ENCODE measurements at places on chromosomes 13 and 19. TPM values are rescaled to one million over a fixed set of nuclear protein-coding genes. Genes with fewer than 3 reads are reported as not detected.

GPC6 gene
- 1.6 TPM for total RNA-seq

GRCh38 chr13:25541434-25542123, 169.8 kb downstream of the ATP8A2 start:
- no peak for DNase-seq

NLRP9 gene
- total RNA-seq, result not detected

- no peak for DNase-seq
Measured at GRCh38 chr19:45200568-45200967, 22.0 kb downstream of the BLOC1S3 start.

- no peak for DNase-seq
Measured at GRCh38 chr13:74868049-74868448, 613.9 kb downstream of the TBC1D4 start.

All from left ventricle myocardium superior (tissue), 1 donor.